Bronchial epithelial cell (primary cell): ENCODE measurements at places on chromosomes 3 and 15. TPM values are rescaled to one million over a fixed set of nuclear protein-coding genes. Genes with fewer than 3 reads are reported as not detected.

- no peak for DNase-seq
Observed at GRCh38 chr3:195549931-195550519, 6.9 kb upstream of the PPP1R2 start.

MINAR1 gene
- total RNA-seq: 0.26 and 0.53 TPM in 2 replicates

GRCh38 chr3:69496856-69497255, 111.0 kb upstream of the FRMD4B start:
- DNase-seq: no peak

GOLGA8Q gene
- total RNA-seq: 0.79 and 2.2 TPM in 2 replicates

GRCh38 chr3:121152573-121152972, 244.6 kb downstream of the STXBP5L start:
- DNase-seq: peak; percentile 15

GRCh38 chr3:125684199-125684598, 88.9 kb upstream of the OSBPL11 start:
- no peak for DNase-seq

DNA sequence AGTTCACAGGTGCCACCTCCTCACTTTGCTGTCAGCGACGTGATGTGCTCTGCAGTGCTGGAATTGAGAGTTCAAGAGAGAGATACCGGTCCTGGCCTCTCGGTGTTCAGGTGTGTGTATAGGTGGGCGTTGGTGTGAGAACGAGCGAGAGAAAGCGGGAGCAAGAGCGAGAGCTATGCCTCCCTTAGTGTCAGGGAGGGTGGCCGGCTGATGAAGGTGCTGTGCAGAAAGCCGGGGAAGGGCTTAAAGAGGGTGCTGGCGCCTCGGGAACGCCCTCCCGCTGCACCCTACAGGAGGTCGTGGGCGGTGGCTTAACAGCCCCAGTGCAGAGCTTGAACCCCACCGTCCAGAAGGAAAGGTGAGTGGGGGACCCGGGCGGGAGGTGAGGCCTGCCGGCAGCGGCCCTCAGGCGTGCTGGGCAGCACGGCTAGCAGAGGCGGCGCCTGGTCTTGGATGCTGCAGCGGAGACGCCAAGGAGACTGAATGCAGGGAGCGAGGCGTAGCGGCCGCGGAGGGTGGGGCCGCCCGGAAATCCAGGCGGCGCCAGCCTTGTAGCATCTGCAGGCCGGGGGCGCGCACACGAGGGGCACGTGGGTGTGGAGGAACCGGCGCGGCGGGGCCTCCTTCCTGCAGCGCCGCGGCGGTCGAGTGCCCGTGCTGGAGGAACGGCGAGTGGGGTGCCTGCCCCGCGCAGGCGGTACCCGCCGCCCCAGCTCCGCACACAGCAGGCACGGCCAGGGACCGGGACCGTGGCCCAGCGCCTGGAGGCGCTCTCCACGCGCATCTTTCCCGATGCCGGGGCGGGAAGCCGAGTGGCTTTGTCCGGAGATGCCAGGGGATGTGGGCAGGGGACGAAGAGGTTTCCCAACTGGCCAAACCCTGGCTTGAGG, 246.8 kb upstream of the TOPAZ1 start:
- peak; percentile 15 for DNase-seq

DNA sequence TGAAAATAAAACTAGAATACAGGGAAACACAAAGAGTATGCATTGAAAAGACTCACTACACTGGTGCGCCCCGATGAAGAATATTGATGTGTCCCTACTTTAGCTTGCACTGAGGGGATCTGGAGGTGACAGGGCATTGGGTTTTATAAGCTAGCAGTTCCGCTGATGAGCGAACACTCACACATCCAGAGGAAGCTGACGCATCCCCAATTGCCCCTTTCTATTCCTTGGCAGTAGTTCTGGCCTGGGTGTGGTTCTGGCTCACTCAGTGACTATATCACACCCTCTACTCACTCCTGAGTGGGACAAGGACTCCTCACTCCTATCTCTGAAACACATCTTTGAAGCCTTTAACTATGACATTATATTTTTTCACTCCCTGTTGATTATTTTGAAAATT, 71.0 kb downstream of the B3GNT5 start:
- DNase-seq: peak; percentile 78

RAB6B gene
- total RNA-seq: under 0.01 and 0.13 TPM in 2 replicates

GRCh38 chr15:100059094-100059493, 282.7 kb downstream of the ADAMTS17 start:
- DNase-seq: no peak
